ENCODE measurements at places on chromosomes 2 and 18.

- no peak for DNase-seq
Observed at GRCh38 chr2:148987286-148987685, 51.2 kb upstream of the LYPD6B start.

- no peak for DNase-seq
Observed at GRCh38 chr2:172836347-172836821, 100.7 kb downstream of the RAPGEF4 start.

GRCh38 chr2:21333684-21334083 is 209.9 kb downstream of the TDRD15 start:
- no peak for DNase-seq

DNA sequence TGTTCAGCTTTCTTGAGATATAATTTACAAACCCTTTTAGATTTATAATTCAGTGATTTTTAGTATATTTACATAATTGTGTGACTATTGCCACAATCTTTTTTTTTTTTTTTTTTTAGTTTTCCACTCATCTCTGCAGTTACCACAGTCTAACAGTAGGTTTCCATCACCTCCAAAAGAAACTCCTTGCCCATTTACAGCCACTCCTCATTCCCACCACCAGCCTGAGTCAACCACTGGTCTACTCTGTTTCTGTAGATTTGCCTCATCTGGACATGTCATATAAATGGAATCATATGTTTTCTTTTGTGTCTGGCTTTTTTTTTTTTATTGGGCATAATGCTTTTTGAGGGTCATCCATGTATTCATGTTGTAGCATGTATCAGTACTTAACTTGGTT is 16.1 kb downstream of the MTX2 start:
- no peak for DNase-seq

GRCh38 chr2:42360493-42360889 is 526 bp downstream of the COX7A2L start:
- no peak for DNase-seq

DNA sequence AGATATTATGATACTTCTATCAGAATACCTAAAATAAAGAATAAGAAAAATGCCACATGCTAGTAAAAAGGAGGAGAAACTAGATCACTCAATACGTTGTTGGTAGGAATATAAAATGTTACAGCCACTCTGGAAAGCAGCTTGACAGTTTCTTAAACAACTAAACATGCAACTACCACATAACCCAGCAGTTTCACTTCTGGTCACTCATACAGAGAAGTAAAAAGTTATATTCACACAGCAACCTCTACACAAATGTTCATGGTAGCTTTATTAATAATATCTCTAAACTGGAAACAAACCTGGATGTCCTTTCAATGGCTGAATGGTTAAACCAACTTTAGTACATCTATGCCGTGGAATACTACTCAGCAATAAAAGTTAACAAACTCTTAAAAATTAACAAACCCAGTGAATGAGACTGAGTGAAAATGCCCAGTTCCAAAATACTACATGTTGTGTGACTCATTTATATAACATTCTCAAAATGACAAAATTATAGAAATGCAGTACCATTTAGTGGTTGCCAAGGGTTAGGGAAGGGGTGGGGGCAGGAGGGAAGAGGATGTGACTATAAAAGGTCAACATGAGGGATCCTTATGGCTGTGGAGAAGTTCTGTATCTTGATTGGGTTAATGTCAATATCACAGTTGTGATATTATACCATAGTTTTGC is 124.1 kb downstream of the MMADHC start:
- no peak for DNase-seq

DNA sequence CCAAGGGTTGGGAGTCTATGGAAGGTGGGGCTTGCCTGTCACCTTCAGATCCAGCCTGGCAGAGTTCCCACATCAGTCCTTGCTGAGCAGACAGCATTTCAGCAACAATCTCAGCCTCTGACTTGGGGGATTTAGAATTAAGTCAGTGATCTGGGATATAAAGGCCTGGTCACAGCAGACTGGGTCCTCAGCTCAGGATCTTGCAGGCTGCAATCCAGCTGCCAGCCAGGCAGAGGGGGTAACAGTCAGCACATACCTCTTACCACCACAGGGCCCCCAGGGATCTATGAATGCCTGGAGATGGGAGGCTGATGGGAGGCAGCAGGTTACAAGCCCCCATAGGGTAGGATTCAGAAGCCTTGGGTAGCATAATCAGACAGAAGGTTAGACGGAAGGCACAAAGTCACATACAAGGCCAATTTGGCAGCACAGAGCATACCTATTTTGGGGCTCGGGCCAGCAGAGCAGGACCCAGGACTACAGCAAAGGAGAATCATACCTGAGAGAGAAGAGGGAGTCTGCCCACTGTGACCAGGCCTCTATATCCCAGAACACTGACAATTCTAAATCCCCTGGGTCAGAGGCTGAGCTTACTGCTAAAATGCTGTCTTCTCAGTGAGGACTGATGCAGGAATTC is 163.5 kb downstream of the MTCL1 start:
- no peak for DNase-seq

DNA sequence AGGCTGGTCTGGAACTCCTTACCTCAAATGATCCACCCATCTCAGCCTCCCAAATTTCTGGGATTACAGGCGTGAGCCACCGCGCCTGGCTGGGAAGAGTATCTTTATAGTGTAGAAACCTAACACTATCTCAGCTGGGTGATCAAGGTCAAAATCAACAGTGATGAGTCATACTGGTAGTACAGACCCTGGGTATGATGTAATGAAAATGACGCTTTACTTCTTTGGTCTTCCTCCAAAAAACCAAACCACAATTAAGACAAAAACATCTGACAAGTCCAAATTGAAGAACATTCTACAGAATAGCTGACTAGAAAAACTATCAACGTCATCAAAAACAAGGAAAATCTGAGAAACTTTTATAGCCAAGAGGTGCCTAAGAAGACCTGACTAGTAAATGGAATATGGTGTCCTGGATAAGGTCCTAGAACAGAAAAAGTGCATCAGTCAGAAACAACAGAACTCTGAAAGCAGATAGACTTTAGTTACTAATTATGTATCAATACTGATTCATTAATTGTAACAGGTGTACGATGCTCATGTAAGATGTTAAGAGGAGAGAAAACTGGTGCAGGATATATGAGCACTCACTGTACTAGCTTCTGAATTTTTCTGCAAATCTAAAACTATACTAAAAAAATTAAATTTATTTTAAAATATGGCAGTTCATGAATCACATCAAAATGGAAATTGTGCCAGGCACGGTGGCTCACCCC is 25.4 kb downstream of the PDCL3 start:
- no peak for DNase-seq

GRCh38 chr18:37315935-37316334 is 249.7 kb downstream of the CELF4 start:
- DNase-seq, result no peak

- no peak for DNase-seq
Observed at GRCh38 chr2:47211497-47212011, 56.4 kb upstream of the STPG4 start.

GRCh38 chr2:170716851-170717598 is 1.9 kb downstream of the SP5 start:
- no peak for DNase-seq

GRCh38 chr2:240961910-240962299 is 36.5 kb upstream of the SNED1 start:
- no peak for DNase-seq

- no peak for DNase-seq
Observed at GRCh38 chr18:5456577-5457461, 87.0 kb downstream of the EPB41L3 start.

GRCh38 chr2:178865999-178866398 is 58.8 kb upstream of the TTN start:
- no peak for DNase-seq

All from stimulated activated CD4-positive, alpha-beta T cell treated with anti-CD3 and anti-CD28 coated beads, Interleukin-15, amount 100 ng/mL, for 1 hour (primary cell).